Fibroblast of gingiva (primary cell): ENCODE measurements at places on chromosomes 13 and 19.
A peak's percentile ranks its signal among the peaks of the same experiment; 100 is the strongest.

- DNase-seq = no peak
Measured at GRCh38 chr13:65937251-65937650, 1292.9 kb downstream of the PCDH9 start.

GRCh38 chr13:113730258-113730691, 28.8 kb upstream of the TMEM255B start:
- no peak for DNase-seq

- no peak for DNase-seq
Measured at GRCh38 chr13:22064854-22065620, 394.2 kb downstream of the FGF9 start.

GRCh38 chr19:4403005-4403761, 743 bp downstream of the CHAF1A start:
- DNase-seq = no peak

DNA sequence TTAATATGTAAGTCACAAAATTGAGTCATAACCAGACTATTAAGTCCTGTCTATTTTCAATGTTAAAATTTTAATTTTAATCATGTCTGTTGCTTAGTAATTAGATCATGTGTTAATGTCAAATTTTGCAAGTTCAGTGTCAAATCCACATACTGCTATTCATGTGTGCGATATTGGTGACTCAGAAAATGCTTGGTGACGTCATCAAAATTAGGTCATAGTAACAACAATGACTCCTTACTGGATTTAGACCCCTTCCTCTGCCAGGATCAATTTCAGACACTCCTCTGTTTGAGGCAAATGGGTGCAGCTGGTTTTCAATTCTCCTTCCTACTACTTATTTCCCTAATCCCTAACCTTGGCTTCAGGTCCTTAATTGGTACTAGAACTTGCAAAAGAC, 1394.3 kb upstream of the SLC10A2 start:
- DNase-seq = no peak

GRCh38 chr19:2309734-2310362, 1.9 kb upstream of the LINGO3 start:
- DNase-seq = no peak

DNA sequence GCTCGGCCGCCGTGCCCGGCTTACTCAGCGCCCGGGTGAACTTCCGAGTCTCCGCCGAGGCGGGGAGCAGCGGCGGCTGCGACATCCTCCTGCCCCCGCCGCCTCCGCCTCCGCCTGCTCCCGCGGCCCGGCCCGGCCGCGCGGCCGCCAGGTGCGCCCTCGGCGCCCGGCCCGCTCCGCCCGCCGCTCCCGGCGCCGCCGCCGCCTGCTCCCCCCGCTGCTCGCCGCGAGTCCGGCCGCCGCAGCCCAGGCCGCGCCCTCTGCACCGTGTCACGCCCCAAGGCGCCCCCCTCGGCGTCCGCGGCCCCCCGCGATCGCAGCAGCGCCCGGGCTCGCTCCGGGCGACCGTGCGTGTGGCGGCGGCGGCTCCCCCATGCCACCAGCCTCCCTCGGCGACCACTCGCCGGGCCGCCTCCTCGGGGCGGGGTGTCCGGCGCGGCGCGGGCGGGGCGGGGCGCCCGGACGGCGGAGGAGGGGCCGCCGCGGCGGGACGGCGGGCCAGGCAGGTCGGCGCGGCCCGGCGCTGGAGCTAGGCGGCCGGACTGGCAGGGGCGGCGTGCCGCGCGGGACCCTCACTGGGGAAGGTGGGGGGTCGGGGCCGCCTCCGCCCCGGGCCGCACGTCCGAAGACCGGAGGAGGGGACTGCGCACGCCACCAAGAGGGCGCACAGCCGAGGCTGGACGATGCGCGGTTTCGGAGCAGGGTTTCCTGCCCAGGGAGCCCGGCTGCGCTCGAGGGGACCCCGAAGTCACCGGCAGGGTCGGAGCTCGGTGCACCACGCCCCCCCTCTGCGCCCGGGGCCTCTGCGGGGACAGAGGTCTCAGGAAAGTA, 108.6 kb upstream of the DOCK9 start:
- DNase-seq = peak; percentile 49

- peak; percentile 13 for DNase-seq
Measured at GRCh38 chr13:109126178-109126577, 496.8 kb downstream of the MYO16 start.

DNA sequence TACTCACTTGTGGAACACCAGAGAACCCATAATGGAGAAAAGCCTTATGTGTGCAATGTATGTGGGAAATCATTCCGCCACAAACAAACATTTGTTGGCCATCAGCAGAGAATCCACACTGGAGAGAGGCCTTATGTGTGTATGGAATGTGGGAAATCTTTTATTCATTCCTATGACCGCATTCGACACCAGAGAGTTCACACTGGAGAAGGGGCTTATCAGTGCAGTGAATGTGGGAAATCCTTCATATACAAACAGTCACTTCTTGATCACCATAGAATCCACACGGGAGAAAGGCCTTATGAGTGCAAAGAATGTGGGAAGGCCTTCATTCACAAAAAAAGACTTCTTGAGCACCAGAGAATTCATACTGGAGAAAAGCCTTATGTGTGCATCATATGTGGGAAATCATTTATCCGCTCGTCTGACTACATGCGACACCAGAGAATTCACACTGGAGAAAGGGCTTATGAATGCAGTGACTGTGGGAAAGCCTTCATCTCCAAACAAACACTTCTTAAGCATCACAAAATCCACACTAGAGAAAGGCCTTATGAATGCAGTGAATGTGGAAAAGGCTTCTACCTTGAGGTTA, 10.9 kb downstream of the ZNF549 start:
- DNase-seq = no peak

GRCh38 chr13:93625536-93625935, 398.9 kb downstream of the GPC6 start:
- peak; percentile 65 for DNase-seq

GRCh38 chr19:18223860-18224524, 2.2 kb downstream of the PDE4C start:
- DNase-seq = no peak
